Astrocyte (in vitro differentiated cells and primary cell): ENCODE measurements at places on chromosomes 11 and 22. TPM values are rescaled to one million over a fixed set of nuclear protein-coding genes. Genes with fewer than 3 reads are reported as not detected.

DNA sequence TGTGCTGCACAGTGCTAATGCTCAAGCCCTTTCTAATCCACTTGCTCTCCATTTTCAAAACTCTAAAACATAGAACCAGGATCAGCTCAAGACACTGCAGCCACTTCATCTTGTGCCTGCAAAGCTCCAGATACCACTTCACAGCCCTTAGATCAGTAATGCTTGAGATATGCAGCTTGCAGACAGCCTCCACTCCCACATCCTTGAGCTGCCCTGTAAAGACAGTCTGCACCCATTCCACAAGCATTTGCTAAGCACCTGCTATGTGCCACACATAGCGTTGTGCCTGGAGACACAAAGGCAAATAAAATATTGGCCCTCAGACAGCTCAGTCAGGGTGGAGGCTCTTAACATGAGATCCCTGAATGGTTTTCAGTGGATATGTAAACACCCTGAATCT lies 192.5 kb upstream of the SNX19 start:
- DNase-seq, result peak; percentile 23
- H3K4me3 ChIP-seq, result no peak overlapping the region
- H3K36me3 ChIP-seq, result no peaks in the 10 kb centered on the region
- H3K4me1 ChIP-seq, result no peaks in the 10 kb centered on the region
- H3K27ac ChIP-seq, result no peak overlapping the region

DNA sequence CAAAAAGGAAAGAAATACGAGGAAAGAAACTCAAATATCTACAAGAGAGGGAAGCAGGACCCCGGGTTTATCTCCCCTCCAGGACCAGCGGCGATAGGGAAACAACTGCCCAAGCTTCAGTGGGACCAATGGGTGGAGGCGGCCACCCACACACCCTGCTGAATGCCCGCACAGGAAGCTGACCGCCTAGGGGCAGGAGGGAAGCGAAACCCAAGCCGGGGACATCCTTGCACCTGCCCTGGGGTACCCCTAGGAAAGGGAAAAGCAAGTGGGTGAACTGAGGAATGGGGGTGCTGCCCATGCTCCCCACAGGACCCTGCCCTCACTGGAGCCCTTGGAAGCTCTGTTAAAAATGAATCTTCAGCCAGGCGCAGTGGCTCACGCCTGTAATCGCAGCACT lies 27.6 kb upstream of the HMOX1 start:
- no peaks in the 10 kb centered on the region for H3K36me3 ChIP-seq
- DNase-seq, result no peak
- H3K27me3 ChIP-seq, result no peaks in the 10 kb centered on the region
- H3K27ac ChIP-seq, result no peak overlapping the region

GRCh38 chr11:70432580-70432979 lies 34.3 kb downstream of the CTTN start:
- H3K4me3 ChIP-seq, result no peak overlapping the region
- no peaks in the 10 kb centered on the region for H3K4me1 ChIP-seq
- DNase-seq, result no peak
- peaks cover 61% of the 10 kb centered on the region for H3K36me3 ChIP-seq

- H3K4me1 ChIP-seq, result peaks cover 20% of the 10 kb centered on the region
- H3K27ac ChIP-seq, result no peak overlapping the region
- no peak for DNase-seq
- no peaks in the 10 kb centered on the region for H3K36me3 ChIP-seq
- H3K27me3 ChIP-seq, result no peaks in the 10 kb centered on the region
- no peak overlapping the region for H3K4me3 ChIP-seq
These were observed 42.5 kb upstream of the CEP126 start for GRCh38 chr11:101872171-101872882.

GRCh38 chr11:8110396-8110795 lies 29.4 kb downstream of the TUB start:
- no peak overlapping the region for H3K27ac ChIP-seq
- H3K36me3 ChIP-seq, result no peaks in the 10 kb centered on the region
- no peaks in the 10 kb centered on the region for H3K4me1 ChIP-seq
- no peak for DNase-seq

DNA sequence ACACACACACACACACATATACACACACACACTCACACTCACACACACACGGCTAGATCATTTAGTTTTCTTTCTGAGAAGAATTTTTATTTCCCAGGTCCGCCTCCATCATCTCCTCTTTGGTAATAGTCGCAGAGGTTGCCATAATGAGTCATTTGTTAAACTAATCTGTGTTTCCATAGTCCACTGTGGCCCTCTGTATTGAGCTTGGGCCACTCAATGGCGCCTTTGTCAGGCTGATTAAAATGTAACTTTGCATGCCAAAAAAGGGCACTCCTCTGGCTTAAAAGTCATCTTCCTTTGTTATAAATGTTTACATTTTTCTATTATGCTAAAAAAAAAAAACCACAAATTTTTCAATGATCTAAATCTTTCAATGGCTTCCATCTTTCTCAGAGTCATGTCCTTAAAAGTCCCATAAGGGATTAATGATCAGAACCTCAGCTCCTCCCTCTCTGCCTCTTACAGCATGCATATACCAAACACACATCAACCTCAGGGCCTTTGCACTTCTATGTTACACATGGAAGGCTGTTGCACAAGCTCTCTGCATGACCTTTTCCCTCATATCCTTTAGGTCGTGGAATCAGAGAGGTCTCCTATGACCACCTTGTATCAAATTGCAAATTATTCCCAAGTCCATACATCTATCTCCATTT lies 35.3 kb downstream of the EHF start:
- H3K36me3 ChIP-seq, result no peaks in the 10 kb centered on the region
- H3K4me1 ChIP-seq, result peaks cover 33% of the 10 kb centered on the region
- peak overlapping the region; percentile 78 for H3K27ac ChIP-seq
- no peak overlapping the region for H3K4me3 ChIP-seq
- H3K27me3 ChIP-seq, result no peaks in the 10 kb centered on the region

DNA sequence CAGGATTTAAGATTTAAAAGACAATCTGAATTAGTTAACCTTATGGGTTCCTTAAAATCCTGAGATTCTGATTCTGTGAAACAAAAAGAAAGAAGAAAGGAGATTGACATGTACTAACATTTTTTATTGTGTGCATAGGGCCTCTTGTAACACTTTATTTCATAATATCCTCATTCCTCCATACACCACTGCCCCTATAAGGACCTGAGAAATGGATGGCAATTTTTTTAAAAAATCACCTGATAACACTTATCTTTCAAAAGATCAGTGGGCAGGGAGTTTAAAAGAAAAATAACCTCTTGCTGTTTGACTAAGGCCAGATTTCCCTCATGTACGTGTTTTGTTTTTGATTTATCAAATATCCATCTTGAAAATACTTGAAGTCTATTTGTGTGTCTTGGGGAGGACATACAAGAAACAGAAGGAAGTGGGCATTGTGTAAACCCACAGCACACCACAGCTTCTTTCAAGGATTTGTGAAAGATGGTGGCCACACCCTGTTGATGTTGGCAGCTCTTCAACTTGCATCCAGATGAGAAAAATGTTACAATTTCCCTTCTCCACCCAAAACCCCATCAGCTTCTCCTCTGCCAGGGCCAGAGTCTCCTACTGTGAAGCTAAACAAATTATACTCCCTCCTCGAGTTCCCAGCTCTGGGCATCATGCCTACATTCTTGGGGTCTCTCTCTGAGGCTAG lies 35.0 kb upstream of the MPEG1 start:
- no peaks in the 10 kb centered on the region for H3K27me3 ChIP-seq
- DNase-seq, result no peak
- H3K36me3 ChIP-seq, result no peaks in the 10 kb centered on the region

GRCh38 chr11:58771458-58771855 lies 39.7 kb upstream of the GLYAT start:
- no peak overlapping the region for H3K4me3 ChIP-seq
- DNase-seq, result no peak
- no peaks in the 10 kb centered on the region for H3K4me1 ChIP-seq

- no peak for DNase-seq
- H3K27me3 ChIP-seq, result no peaks in the 10 kb centered on the region
- H3K4me3 ChIP-seq, result no peak overlapping the region
- H3K36me3 ChIP-seq, result peaks cover 2% of the 10 kb centered on the region
These were observed 15.5 kb downstream of the CLMP start for GRCh38 chr11:123179586-123179985.

GRCh38 chr11:17077240-17077519 lies 287 bp downstream of the RPS13 start:
- H3K4me1 ChIP-seq, result peaks cover 3% of the 10 kb centered on the region
- DNase-seq, result no peak
- peak overlapping the region; percentile 94 for H3K27ac ChIP-seq

GRCh38 chr11:45298718-45299117 lies 12.6 kb upstream of the SYT13 start:
- no peaks in the 10 kb centered on the region for H3K4me1 ChIP-seq
- no peak overlapping the region for H3K4me3 ChIP-seq
- DNase-seq, result no peak
- H3K36me3 ChIP-seq, result no peaks in the 10 kb centered on the region
- H3K27me3 ChIP-seq, result peaks cover 16% of the 10 kb centered on the region
- no peak overlapping the region for H3K27ac ChIP-seq

DNA sequence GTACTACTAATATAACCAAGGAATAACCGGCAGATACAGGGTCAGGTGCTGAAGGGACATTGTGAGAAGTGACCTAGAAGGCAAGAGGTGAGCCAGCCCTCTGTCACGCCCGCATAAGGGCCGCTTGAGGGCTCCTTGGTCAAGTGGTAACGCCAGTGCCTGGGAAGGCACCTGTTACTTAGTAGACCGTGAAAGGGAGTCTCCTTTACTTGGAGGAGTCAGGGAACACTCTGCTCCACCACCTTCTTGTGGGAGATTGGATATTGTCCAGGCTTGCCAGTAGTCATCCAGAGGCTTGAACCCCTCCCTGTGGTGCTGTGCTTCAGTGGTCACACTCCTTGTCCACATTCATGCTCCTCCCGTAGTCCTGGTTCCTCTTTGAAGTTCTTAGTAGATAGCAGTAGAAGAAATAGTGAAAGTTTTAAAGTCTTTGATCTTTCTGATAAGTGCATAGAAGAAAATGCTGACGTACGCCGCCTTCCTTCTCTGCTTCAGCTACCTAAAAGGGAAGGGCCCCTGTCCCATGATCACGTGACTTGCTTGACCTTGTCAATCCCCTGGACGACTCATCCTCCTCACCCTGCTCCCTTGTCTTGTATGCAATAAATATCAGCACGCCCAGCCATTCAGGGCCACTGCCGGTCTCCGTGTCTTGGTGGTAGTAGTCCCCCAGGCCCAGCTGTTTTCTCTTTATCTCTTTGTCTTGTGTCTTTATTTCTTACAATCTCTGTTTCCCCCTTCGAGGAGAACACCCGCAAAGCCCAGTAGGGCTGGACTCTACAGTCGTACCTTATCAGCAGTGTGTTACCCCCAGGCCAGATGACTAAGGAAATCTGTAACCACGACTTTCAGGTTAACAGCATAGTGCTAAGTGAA lies 6.1 kb downstream of the NUP50 start:
- H3K27ac ChIP-seq, result peak overlapping the region; percentile 25
- peak; percentile 34 for DNase-seq
- H3K4me3 ChIP-seq, result no peak overlapping the region
- H3K27me3 ChIP-seq, result no peaks in the 10 kb centered on the region
- peaks cover 52% of the 10 kb centered on the region for H3K36me3 ChIP-seq

GRCh38 chr11:3822312-3822711 lies 14.0 kb downstream of the PGAP2 start:
- no peaks in the 10 kb centered on the region for H3K4me1 ChIP-seq
- no peaks in the 10 kb centered on the region for H3K27me3 ChIP-seq
- H3K27ac ChIP-seq, result no peak overlapping the region

DNA sequence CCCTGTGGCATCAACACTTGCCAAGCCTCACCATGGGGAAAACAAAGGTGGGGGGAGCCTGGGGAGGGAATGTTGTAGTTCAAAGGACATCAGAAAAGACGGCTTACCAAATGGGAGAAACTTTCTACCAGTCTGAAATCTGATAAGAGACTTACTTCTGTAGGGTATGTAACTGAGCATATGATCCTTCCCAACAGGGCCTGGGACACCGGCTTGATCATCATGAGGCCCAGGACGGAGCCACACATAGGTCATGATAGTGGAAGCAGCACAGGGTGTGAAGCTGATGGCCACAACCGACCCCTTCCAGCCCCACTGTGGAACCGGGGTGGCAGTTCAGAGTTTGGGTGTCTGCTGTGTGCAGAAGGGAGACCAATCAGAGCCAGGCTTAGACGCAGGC lies 51.1 kb downstream of the MICAL3 start:
- no peak for DNase-seq
- peaks cover 30% of the 10 kb centered on the region for H3K4me1 ChIP-seq
- peak overlapping the region; percentile 40 for H3K27ac ChIP-seq
- H3K27me3 ChIP-seq, result no peaks in the 10 kb centered on the region
- H3K36me3 ChIP-seq, result no peaks in the 10 kb centered on the region

The CYB5R2 gene
- total RNA-seq, result 6.6 and 11.9 TPM in 2 replicates

The BATF2 gene
- 4.5 and 5.0 TPM in 2 replicates for total RNA-seq

The KLHL35 gene
- 0.77 and 0.87 TPM in 2 replicates for total RNA-seq

The THY1 gene
- 104 and 129 TPM in 2 replicates for total RNA-seq

The RASL10A gene
- total RNA-seq, result 0.19 and 1.5 TPM in 2 replicates

The DDI1 gene
- total RNA-seq, result not detected in 2 replicates

The OR5B21 gene
- not detected in 2 replicates for total RNA-seq

The SLC6A5 gene
- not detected in 2 replicates for total RNA-seq

The ME3 gene
- 26.5 and 28.6 TPM in 2 replicates for total RNA-seq

The CARD16 gene
- 1.6 and 2.0 TPM in 2 replicates for total RNA-seq

The EXPH5 gene
- total RNA-seq, result 4.7 and 7.9 TPM in 2 replicates
